Activated naive CD4-positive, alpha-beta T cell (primary cell): ENCODE measurements at places on chromosomes 13 and 19.

DNA sequence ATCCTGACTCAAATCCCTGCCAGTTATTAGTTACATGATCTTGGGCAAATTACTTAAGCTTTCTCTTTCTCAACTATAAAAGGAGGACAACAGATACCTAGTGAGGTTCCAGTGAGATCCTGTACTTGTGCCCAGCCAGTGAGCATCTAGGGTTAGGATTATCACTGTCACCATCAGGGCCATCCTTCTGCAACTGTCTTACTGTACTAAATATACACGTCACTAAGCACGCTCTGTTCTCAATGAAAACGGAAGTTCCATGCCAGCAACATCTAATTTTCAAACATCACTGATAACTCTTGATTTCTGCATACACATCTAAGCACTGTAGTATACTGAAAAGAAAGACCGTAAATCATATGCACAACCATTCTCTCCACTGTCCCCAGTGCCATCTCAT is 70.0 kb downstream of the FOXO1 start:
- no peak for DNase-seq

DNA sequence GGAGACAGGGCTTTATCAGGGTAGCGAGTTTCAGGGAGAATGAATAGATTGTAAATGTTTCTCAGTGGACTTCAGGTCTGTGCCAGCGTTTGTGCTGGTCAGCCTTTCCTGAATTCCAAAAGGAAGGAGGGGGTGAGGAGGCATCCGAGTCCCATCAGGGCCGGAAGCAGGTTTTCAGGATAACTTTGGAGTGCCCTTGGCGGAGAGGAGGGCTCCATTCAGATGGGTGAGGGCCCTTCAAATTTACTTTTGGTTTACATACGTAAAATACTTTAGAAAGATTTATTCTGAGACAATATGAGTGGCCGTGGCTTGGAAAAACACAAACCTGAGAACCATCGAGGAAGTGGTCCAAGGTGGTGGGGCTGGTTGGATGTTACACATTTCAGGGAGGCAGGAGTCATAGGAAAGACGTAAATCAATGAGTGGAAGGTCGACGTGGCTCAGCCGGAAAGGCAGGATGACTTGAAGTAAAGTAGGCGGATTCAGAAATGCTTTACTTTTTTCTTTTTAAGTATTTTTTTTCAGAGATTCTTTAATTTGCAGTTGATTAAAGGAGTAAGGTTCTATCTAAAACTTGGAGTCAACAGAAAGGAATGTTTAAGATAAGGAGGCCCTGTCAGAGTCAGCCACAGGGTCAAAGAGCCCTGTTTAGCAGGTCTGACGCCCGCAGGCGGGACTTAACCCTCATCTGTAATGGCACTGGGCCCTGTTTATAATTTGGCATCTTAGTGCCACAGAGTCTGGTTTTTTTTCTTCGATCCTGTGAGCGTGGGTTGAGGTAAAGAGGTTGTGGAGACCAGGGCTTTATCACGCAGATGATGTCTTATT is 32.8 kb downstream of the ATP11A start:
- DNase-seq: no peak

GRCh38 chr13:102131246-102131645 is 270.6 kb downstream of the FGF14 start:
- DNase-seq: no peak

DNA sequence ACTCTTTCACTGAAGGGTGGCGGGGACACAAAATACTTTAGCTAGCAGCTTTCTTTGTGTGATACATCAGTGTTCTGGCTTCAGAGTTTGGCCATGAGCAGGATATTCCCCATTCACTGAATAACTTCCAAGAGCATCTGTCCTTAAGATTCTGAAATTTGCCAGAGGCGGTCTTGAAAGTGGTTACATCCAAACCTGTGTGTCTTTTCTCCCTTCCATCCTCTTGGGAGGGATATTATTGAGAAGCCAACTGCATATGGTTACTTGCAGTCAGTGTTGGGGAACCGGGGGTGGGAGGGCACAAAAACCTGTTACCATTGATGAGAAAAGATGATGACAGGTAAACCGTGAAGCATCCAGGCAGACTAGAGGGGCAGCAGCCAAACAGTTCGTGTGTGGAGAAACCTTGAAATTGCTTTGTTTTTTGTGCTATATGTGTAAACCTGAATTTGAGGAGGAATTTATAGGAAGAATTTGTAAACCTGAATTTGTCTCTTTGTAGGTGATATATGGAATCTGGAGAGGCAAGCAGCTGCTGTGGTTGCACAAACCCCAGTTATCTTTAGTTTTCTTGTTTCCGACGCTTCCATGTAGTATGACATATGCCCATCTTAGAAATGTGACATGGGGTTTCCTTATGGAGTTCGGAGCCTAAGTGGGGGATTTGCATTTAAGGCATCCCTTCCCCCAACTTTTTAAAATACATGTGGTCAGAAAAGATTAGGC is 104.8 kb downstream of the WDFY2 start:
- no peak for DNase-seq

- DNase-seq: no peak
Observed at GRCh38 chr19:825897-826644, 1.6 kb upstream of the AZU1 start.

DNA sequence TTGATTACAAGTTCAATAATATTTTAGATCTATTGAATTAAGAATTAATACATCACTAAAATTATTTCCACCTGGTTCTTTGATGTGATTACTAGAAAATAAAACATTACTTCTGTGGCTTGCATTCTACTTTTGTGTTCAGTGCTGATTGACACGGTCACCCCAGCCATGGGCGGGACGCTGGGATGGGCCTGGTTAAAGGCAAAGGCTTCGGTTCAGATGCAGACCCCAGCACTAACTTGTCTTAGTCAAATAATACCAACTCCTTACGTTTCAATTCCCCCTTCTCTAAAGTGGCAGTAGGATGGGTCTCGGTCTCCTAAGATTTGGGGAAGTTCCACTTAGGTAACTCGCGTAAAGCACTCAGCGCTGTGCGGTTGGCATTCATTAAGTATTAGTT is 144.9 kb downstream of the URI1 start:
- no peak for DNase-seq

- no peak for DNase-seq
Observed at GRCh38 chr13:71491010-71491409, 376.0 kb downstream of the DACH1 start.

GRCh38 chr19:36436531-36436930 is 18.1 kb upstream of the ZFP82 start:
- no peak for DNase-seq

DNA sequence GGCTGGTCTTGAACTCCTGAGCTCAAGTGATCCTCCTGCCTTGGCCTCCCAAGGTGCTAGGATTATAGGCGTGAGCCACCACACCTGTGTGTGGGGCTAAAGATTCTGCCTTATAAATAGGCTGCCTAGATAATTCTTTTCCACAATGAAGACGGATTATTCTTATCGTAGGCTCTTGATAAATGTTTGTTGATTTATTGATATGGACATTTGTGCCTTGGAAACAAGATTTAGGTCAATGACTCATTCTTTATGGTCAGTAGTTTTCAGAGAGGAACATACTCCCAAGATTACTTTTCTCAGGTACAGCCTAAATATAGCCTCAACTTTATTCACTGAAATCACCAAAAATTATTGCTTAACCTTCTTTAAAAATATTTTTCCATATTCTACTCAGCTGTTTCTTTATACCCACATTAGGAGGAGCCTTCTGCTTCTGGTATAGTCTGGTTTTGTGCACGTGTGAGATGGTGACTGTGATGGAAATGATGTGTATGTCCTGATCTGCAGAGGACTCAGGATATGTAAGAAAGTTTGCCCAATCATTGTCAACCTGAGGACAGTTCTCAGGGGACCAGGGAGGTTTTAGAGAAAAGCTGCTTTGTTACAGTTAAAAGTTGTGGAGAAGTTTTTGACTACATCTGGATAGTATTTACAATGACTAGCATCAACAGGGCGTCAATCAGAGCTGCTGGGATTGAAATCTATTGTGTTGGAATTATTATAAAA is 208.9 kb downstream of the DNAJC15 start:
- no peak for DNase-seq

- no peak for DNase-seq
Observed at GRCh38 chr13:110242615-110243014, 64.3 kb downstream of the COL4A1 start.

GRCh38 chr19:18783958-18784785 is 6.9 kb downstream of the COMP start:
- no peak for DNase-seq

GRCh38 chr19:3844596-3844995 is 24.2 kb downstream of the ZFR2 start:
- DNase-seq: no peak

DNA sequence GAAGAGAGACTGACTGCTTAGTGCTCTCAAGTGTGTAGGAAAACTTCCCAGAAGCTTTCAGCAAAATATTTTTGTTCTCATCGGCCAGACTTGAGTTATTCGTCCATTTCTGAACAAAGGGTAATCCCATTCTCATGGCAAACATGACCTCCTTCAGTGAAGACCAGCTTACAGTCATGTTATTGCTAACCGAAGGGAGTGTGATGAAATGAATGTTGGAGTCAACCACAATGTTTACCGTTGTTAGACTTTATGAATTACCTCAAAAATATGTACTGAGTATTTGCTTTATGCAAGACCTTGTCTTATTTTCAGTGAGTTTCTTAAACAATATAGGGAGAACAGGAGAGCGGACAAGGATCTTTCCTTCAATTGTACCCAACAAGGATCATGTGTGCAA is 228.6 kb downstream of the LMO7 start:
- no peak for DNase-seq

DNA sequence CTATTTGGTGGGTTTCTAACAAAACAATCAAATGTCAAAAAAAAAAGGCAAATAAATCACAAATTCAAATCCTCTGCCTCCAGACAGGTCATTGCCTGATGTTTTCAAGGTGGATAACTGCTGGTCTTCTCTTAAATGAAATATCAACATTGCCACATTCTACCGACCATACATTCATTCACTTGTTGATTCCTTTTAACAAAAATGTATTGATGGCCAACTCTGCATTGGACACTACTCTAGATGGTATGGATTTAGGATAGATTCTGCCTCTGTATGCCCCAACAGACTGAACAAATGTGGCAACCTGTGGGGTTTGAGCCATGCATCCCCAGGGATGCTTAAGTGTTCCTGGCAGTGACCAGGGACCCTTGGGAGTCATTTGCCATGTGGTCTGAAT is 87.6 kb upstream of the STK24 start:
- DNase-seq: no peak

DNA sequence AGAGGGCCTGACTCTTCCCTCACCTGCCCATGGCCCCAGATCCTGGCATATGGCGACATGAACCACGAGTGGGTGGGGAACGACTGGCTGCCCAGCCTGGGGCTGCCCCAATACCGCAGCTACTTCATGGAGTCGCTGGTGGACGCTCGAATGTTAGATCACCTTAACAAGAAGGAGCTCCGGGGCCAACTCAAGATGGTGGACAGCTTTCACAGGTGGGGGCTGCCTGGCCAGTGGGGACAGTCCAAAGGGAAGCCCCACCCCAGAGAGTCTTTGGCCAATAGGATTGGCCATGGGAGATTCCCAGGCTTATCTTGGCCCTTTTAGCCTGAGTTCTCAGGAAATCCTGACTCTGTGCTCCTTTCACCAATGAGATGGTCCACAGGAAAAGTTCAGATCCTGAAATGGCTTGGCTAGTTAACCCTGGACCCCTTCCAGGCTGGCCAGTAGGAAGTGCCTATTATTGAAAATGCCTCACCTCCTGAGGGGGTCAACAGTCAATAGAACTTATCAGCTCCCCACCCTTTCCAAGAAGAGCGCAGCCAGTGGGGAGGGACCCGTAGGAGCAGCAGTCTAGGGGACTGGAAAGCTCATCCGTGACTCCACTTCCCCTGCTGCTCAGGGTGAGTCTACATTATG is 7.0 kb downstream of the HRC start:
- DNase-seq: no peak
